AG09319 (cell line): ENCODE measurements at places on chromosomes 6 and 20.

DNA sequence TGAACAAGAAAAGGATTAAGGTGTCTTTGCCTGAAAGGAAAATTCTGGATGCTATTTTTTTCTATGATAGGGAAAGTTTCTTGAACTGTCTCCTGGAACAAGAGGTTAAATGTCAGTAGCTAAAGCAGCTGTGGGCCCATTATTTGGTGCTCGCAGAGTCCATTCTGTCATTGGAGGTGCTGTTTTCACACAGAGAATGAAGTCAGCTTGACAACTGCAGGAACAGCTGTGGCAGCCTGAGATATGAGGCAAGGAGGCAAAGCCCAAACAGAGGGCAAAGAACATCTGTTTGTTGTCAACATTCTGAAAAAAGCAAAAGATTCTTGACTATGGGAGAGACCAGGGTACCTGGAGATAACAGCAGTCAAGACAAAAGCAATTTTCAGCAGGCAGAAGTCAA lies 548.2 kb downstream of the KIF16B start:
- DNase-seq: no peak

GRCh38 chr20:36847710-36848040 lies 28.3 kb upstream of the TLDC2 start:
- DNase-seq: no peak

DNA sequence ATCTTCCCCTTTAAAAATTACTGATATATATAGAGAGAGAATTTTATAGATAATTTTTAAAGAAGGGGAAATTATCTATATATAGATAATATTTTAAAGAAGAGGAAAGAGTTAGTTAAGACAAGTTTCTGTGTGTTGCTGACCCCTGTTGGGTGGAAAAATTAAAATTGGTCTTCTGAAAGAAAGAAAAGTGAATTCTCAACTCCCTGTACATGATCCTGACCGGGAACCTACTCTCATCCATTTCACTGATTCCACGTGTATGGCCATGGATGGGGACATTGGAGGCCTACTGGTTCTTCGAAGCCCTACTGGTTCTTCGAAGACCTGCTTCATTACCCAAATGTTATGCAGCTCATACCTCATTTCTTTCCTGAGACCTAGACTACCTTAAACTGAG lies 53.0 kb upstream of the TCF21 start:
- no peak for DNase-seq

GRCh38 chr6:167855825-167856425 lies 29.2 kb downstream of the AFDN start:
- DNase-seq: peak; percentile 65

- DNase-seq: peak; percentile 79
These were observed 109.8 kb downstream of the HFE start for GRCh38 chr6:26196846-26197635.

GRCh38 chr6:84466511-84466910 lies 239.1 kb upstream of the CEP162 start:
- no peak for DNase-seq

GRCh38 chr6:142406131-142406530 lies 104.3 kb downstream of the ADGRG6 start:
- DNase-seq: no peak

- no peak for DNase-seq
These were observed 4.2 kb downstream of the MOG start for GRCh38 chr6:29661071-29661470.

- DNase-seq: no peak
These were observed 36.3 kb upstream of the OCSTAMP start for GRCh38 chr20:46586724-46587123.
